ENCODE measurements at places on chromosomes 16 and 17. TPM values are rescaled to one million over a fixed set of nuclear protein-coding genes. Genes with fewer than 3 reads are reported as not detected.

KRTAP1-5 gene
- not detected for polyA plus RNA-seq

GRCh38 chr17:79668344-79669250, 57.7 kb upstream of the RBFOX3 start:
- DNase-seq, result peak; percentile 66

DNA sequence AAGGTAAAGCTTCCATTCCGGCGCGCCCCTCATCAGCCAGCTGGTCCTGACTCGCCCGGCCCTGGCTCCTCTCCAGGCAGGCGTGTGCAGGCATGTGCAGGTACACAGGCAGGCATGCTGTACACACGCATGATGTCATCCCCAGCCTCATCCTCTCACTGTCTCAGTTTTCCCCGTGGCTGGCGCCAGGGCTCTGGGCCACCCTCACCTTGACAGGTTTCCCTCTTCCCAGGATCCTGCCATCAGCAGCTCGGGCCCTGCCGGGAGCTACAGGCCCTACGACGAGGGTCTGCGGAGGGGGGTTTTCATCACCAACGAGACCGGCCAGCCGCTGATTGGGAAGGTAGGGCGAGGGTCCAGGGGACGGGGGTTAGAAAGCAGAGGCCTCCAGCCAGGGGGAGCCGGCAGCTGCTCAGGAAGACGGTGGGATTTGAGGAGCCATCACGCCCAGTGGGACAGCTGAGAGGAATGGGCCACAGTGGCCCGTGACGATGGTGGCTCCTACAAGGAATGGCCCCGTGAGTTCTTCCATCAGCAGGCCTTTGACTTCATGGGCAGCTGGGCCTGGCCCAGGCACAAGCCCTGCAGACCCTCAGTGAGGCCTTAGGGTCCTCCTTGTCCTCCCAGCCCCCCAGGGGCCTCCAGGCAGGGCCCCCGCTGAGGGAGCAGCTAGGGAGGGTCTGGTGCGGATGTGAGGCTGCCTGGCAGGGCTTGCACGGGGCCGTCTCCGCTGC, 8.5 kb downstream of the GAA start:
- no peak for DNase-seq

MYO1C gene
- polyA plus RNA-seq, result 130 TPM

GRCh38 chr17:82449883-82450356, 632 bp downstream of the CYBC1 start:
- DNase-seq, result no peak

MPV17L gene
- 2.1 TPM for polyA plus RNA-seq

- DNase-seq, result no peak
Observed at GRCh38 chr17:47776330-47777197, 43.5 kb downstream of the TBX21 start.

GRCh38 chr17:39639566-39640458, 2.9 kb downstream of the STARD3 start:
- no peak for DNase-seq

NOD2 gene
- 0.31 TPM for polyA plus RNA-seq

- no peak for DNase-seq
Observed at GRCh38 chr16:56936491-56936890, 4.5 kb downstream of the HERPUD1 start.

- no peak for DNase-seq
Observed at GRCh38 chr16:968620-969019, 2.2 kb downstream of the LMF1 start.

DNA sequence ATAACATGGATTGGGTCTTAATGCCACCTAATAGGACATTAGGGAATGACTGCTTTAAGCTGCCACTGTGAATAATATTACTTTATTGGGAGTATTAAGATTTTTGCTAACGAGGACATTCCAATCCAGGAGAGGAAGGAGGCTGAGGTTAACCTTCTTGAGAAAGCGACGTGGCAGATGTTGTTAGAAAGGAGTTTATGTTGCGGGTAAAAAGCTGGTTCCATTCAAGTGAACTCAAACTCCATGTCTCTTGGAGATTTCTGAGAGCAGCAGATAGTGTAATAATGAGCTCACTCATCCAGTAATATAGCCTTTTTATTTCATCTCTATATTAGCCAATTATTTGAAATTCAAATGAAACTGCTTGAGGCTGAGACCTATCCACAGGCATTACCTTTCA, 75.5 kb downstream of the KNOP1 start:
- no peak for DNase-seq

HSDL1 gene
- 19.0 TPM for polyA plus RNA-seq

HID1 gene
- 6.1 TPM for polyA plus RNA-seq

DNA sequence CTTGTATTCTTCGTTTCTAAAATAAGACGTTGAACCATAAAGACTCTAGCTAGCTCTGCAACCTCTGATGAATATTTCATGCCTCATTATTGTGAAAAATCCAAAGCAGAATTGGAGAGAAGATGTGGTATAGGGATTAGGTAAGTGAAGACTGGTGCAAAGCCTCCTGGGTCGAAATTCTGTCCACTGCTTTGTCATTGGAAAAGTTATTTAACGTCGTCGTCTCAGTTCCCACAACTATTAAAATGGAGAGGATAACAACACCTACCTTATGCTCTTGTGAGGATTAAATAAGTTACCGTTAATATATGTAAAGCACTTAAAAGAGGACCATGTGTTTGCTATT, 1.4 kb upstream of the PRPSAP2 start:
- no peak for DNase-seq

- no peak for DNase-seq
Observed at GRCh38 chr17:58338454-58338840, 9.9 kb upstream of the TSPOAP1 start.

GRCh38 chr17:74172700-74173099, 30.8 kb upstream of the RPL38 start:
- DNase-seq, result no peak

HERPUD1 gene
- 52.5 TPM for polyA plus RNA-seq

SCNN1B gene
- polyA plus RNA-seq, result 1.1 TPM

All from aorta (tissue), 5 donors.